CD4-positive, alpha-beta T cell treated with Interleukin-6 at 100 ng/mL for 8 hours (primary cell): ENCODE measurements at places on chromosomes 12 and 14.

GRCh38 chr14:87877877-87878276 lies 115.1 kb downstream of the GALC start:
- DNase-seq, result no peak

DNA sequence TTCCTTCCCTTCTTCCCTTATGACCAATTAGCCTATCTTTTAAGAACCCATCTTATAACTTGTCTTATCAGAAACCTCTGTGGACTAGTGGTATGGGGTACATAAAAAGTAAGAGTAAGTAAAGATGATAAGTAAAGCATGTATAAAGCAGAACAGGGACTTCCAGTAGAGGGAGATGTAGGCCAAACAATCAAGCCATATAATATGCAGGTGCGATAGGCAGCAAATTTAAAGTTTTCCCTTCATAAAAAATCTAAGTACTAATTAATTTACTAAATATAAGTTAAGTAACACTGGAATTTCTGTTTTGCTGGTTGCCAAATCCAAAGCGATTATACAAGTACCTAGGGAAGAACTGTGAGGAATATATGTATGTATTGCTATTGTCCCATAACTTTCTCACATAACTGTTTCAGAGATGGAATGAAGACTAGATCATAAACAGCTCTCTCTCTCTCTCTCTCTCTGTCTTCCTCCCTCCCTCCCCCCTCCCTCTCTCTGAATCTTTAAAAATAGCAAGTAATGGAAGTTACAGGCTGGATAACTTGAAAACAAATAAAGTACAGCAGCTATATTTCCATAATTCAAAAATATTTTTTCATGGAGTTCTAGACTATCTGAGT lies 25.7 kb downstream of the METTL25 start:
- no peak for DNase-seq

DNA sequence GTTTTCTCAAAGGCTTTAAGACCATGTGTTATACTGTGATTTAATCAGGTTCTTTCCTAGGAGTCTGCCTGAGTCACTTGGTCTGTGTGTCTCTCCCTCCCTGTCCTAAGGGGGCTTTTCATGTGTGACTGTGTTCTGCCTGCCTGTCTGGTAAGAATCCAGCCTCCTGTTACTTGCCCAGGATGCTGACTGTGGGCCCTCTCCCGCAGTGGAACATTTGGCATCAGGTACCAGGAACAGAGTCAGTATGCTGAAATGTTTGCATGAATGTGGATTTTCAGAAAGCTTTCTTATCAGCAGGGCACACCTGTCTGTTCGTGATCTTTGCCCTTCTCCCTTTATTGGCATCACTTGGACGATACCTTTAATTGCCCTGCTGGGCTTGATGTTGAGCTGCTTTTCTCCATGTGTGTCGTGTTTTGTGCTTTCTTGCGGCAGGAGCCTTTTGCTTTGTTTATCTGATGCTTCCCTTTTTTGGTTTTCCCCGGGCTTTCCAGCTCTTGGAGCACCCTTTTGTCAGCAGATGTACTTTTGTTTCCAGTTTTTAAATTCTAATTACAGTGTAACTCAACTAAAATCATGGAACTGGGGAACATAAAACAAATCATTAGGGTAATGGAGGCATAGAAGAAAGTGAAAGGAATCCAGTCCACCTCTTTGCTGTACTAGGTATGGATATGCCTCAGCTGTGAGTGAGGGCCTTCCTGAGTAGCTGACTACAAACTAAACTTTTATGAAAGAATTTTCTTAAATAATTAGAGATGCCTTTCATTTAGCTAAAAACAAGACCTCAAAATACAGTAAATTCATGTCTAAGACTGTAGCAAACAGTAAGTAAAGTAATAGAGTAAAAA lies 72.5 kb downstream of the TRAF3 start:
- DNase-seq, result no peak

- DNase-seq, result no peak
Observed at GRCh38 chr14:65993996-65994395, 492.2 kb upstream of the CCDC196 start.

DNA sequence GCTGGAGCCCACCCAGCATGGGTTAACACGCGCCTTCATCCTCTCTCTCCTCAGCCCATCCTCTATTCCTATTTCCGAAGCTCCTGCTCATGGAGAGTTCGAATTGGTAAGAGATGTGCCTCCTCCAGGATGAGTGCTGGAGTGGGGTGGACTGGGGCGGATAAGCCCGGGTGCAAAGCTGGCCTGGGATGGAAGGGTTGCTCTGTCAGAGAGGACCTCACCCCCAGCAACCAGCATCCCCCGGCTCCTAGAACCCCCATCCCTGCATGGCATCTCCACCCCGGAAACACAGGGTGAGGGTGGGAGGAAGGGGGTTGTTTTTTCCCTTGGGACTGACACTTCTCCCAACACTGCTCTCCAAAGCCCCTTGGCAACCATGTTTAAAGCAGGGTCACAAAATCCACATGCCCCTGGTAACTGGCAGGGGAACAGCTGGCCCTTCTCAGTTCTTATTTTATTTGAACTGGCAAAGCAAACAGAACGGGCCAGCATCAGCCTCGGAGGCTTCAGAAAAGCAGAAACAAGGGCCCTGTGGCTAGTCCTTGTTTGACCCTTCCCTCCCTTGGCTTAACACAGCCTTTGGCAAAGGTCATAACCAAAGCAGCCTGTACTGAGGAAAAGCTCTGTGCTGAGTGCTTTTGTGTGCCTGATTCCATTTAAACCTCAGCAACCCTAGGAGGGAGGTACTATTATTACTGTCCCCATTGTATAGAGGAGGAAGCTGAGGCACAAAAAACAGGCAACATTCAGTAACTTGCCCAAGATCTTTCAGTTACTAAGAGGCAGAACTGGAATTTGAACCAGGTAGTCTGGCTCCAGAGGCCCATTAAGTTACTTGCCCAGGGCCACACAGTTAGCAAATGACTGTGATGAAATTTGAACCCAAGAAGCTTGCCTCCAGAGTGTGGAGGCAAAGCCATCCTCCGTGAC lies 4.2 kb downstream of the GSTZ1 start:
- no peak for DNase-seq

- no peak for DNase-seq
Observed at GRCh38 chr14:24364841-24365240, 3.1 kb upstream of the NFATC4 start.
